ENCODE measurements at places on chromosomes 11 and 22.

DNA sequence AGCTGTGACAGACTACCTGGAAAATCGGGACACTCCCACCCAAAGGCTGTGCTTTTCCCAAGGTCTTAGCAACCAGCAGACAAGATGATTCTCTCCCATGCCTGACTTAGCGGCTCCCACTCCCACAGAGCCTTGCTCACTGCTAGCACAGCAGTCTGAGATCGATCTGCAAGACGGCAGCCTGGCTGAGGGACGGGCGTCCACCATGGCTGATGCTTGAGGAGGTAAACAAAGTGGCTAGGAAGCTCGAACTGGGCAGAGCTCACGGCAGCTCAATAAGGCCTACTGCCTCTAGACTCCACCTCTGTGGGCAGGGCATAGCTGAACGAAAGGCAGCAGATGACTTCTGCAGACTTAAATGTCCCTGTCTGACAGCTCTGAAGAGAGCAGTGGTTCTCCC, 84.9 kb downstream of the SMCO4 start:
- DNase-seq: no peak

GRCh38 chr11:32032478-32032877, 58.4 kb upstream of the RCN1 start:
- DNase-seq: no peak

DNA sequence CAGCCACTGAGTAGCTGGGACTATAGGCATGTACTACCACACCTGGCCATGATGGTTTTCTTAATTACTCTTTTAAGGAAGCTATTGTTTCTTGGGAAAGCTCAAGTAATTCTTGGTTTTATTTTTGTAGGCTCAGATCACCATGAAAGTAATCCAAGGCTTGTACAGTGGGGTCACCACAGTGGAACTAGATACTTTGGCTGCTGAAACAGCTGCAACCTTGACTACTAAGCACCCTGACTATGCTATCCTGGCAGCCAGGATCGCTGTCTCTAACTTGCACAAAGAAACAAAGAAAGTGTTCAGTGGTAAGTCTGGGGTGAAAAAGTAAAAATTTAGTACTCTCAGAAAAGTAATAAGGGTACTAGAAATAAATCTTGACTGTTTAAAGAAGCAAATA, 11.3 kb downstream of the RRM1 start:
- no peak for DNase-seq

DNA sequence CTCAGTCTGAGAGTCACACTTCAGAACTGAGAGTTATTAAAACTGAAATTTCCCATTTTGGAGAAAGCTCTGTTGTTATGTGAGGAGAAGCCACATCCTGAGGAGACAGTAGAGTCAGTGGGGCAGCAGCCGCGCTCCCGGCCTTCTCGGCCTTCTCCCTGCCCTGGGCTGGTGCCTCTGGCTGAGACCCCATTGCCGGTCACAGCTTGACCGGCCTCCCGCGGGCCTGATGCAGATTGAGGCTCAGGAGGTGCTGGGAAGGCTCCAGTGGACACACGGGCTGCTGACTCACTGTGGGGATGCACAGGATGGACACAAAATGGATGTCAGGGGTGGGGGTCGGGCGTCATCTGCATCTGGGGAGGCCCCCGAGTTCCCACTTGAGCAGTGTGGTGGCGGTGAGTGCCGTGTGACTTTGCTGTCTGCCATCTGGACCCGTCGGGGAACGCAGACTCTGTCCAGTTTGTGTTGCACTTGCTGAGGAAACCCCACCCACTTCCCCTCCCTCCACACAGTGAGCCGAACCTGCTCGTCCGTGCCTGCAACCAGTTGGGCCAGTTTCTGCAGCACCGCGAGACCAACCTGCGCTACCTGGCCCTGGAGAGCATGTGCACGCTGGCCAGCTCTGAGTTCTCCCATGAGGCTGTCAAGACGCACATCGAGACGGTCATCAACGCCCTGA, 50.1 kb downstream of the MUC6 start:
- DNase-seq: no peak

GRCh38 chr11:85953491-85954143, 98.4 kb downstream of the CCDC83 start:
- DNase-seq: no peak

GRCh38 chr11:26649884-26650283, 72.0 kb downstream of the SLC5A12 start:
- DNase-seq: peak; percentile 14

- no peak for DNase-seq
Measured at GRCh38 chr11:126890561-126890960, 110.0 kb downstream of the KIRREL3 start.

DNA sequence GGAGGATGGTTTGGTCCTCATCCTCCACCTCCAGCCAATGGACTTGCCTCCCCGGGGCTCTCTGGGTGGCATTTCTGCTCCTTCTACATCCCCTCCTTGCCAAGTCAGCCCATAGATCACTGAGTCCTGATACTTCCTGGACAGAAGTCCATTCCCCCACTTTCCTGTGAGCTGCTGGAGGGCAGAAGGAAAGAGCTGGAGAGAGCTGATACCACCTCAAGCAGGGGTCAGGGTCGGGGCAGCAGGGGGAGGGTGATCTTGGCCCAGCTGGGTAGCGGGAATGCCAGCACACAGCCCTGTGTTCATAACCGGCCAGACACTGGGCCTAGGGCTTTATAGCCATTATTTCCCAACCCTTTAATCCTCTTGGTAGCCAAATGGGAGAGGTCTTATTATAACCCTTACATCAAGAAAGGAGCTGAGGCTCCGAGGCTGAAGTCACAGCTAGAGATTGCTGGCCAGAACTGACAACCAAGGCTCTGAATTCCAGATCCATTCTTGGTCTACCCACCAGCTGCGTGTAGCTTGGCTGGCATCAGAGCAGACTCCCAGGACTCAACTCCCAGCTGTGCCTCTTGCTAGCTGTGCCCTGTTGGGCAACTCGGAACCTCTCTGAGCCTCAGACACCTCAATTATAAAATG, 39.9 kb downstream of the CD6 start:
- no peak for DNase-seq

GRCh38 chr11:92627615-92628256, 341.7 kb upstream of the MTNR1B start:
- no peak for DNase-seq

DNA sequence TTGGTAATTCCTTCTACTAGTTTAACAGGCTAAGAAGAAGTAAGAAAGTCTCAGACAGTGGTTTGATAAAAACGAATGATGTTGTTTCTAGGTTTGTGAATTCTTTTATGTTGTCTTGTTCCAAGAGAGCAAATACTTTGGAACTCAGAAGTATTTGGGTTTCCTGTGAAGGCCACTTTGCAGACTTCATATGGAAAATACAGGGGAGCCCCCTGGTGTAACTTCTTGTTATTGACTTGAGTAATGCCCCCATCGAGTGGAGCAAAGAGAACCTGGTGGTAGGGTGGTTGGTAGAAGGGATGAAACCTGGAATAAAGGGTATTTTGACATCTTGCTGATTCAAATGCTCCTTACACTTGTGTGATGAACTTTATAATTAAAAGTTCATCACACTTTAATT, 40.0 kb upstream of the PTH start:
- no peak for DNase-seq

GRCh38 chr11:86062719-86063118, 6.2 kb downstream of the PICALM start:
- DNase-seq: no peak

- DNase-seq: no peak
Measured at GRCh38 chr22:36193171-36193570, 8.4 kb downstream of the APOL4 start.

GRCh38 chr11:86695373-86695772, 23.0 kb upstream of the ME3 start:
- no peak for DNase-seq

- no peak for DNase-seq
Measured at GRCh38 chr11:70525006-70525405, 126.7 kb downstream of the CTTN start.

- no peak for DNase-seq
Measured at GRCh38 chr11:86758171-86758570, 42.2 kb upstream of the PRSS23 start.

DNA sequence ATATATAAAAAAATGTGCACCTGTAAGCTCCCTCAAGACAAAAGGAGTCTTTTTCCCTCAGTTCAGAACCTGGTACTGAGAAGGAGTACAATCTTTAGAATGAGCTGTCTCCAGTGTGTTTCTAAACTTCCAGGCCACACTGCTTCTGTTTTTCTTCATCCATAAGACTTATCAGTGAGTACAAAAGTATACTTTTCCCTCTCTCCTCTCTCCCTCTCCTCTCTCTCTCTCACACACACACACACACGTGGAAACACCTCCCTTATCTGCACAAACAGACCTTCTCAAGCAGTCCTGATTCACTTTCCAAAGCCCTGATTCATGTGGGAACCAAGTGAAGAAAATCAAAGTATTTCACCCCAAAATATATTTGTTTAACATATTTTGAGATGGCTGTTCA, 220.7 kb upstream of the UBASH3B start:
- no peak for DNase-seq

DNA sequence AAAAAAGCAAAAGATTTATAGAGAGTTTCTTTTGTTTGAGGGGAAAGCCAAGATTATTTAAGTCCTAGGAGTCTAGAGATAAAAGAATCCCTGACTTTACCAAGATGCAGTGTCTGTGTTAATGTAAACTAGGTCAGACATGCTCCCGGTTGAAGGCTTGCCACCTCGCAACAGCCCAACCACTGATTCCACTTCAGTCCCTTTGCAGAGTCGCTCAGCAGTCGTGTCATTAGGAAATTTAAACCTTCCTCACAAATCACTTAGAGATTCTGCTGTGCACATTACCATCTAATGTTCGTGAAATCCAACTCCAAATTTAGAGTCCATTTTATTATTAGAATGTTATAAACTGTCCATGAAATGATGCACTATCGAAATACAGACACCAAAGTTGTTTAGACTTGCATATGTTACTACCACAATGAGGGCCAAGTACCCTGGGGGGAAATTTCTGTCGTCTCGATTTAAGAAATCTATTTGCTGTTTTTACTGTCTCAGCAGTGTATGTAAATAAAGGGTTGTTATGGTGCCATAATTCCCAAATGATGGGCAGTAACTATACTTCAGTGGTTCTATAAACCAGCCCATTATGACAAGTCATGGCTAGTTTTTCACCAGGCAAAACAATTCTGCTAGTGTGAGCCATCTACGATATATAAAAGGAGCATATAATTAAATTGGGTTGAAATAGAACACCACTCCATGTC, 101.4 kb upstream of the MTNR1B start:
- DNase-seq: no peak

Measured in HuH-7 (cell line).